NCI-H446 (cell line): ENCODE measurements at places on chromosomes 12 and 14.
A peak's percentile ranks its signal among the peaks of the same experiment; 100 is the strongest.

DNA sequence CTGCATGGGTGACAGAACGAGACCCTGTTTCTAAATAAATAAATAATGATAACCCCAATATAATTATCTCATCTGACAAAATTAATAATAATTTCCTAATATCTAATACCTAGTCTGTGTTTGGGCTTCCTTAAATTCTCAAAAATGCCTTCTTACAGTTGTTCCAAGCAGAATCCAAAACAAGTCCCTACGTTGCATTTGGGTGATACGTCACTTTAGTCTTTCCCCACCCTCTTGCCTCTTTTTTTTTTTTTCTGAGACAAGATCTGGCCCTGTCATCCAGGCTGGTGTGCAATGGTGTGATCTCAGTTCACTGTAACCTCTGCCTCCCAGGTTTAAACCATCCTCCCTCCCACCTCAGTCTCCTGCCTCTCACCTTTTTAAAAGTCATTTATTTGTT lies 26.7 kb downstream of the VEZT start:
- DNase-seq = no peak

- DNase-seq = peak; percentile 23
These were observed 15.5 kb downstream of the MANSC1 start for GRCh38 chr12:12334367-12335040.

DNA sequence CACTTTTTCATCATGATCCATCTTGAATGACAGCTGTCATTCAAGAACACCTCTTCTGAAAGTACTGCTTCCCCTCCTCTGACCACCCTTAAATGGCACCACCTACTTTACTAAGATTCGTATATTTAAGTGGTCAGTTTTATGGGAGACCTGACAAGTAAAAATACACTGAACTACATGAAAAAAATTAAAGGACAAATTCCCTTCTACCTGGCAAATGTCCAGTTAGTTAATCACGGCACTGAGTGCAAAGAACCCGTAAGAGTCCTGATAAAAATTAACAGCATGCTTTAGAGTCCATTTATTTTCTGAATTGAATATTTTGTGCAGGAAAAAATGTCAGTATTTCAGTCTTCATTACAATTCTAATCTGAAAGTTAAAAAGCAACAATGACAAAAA lies 48.7 kb downstream of the SETD3 start:
- no peak for DNase-seq

DNA sequence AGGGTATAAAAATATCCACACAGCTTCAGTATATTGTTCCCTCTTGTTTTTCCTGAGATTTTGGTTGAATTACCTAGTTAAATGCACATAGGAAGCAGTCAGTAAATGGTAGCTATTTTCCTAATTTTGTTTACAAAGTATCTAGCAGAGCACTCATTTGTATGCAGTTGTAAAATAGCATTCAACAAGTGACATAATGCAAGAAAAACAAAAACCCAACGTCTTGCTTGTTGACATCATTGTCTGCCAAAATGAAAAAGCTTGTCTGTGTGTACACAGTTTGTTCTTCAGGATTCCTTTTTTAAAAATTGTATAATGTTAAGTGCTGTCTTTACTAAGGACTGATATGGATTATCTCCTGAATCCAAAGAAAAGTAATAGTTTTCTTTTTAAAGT lies 2.7 kb downstream of the VRTN start:
- no peak for DNase-seq

DNA sequence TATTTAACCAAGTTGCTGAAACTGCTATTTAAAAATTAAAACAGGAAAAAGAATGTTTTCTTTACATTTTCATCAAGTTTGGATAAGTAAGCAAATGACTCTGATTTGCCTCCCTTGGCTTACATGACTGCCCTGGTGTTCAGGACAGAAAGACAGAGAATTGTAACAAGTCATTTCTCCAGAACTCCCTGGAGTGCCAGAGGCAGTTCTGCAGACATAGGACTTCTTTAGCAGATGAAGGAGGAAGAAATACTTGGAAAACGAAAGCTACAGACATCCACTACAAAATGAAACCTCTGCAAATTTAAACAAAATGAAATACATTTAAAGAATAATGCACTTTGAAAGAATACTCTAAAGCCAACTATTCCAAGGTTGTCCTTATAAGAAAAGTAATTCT lies 253.9 kb downstream of the LRFN5 start:
- no peak for DNase-seq

DNA sequence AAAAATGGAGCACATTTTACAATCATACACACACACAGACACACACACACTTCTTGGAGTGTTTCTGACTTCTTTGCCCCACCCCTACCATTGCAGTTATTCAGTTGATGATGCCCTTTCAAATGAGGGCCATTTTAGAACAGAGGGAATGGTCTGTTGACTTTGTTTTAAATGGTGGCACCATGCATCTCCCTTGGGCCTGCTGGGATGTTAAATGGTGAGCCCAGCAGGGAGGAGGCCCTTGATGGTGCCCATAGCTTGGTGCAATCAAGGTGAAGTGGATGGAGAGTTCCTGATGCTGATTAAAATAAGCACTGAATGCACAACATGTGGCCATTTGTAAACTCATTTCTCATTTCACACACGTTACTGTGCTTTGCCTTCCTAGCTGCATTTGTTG lies 13.3 kb downstream of the C12orf75 start:
- no peak for DNase-seq

DNA sequence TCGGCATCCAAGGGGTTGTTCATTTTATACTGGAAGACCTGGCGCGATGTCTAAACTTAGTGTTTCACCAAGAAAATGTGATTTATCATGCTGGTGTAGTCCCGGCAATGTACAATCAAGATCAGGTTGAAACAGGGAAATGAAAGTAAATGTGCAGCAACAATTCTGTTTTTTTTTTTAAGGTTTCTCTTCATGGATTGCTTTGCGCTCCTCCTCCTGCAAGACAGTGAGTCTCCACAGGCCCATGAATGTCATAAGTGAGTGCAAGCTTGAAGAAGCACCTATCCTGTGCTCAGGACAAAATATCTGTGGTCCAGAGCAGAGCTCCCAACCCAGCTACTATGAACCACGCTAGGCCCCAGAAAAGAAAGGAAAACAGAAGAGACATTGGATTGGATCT lies 143.4 kb downstream of the KCNK10 start:
- DNase-seq = no peak

- no peak for DNase-seq
These were observed 1.7 kb downstream of the TRHDE start for GRCh38 chr12:72273851-72274351.

DNA sequence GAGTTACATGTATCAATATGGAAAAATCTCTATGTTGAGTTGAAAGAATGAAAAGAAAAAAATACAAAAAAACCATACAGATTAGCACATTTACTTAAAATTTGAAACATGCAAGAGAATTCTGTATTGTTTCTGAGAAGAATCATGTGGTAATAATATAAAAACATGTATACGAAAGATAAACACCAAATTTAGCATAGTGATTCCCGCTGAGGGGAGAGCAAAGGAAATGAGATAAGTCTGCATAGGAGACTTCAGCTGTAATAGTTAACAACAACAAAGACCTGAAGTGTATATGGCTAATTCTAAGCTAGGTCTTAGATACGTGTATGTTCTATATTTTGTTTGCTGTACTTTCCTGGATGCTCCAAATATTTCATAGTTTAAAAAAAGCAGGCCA lies 46.5 kb downstream of the FNTB start:
- DNase-seq = no peak

DNA sequence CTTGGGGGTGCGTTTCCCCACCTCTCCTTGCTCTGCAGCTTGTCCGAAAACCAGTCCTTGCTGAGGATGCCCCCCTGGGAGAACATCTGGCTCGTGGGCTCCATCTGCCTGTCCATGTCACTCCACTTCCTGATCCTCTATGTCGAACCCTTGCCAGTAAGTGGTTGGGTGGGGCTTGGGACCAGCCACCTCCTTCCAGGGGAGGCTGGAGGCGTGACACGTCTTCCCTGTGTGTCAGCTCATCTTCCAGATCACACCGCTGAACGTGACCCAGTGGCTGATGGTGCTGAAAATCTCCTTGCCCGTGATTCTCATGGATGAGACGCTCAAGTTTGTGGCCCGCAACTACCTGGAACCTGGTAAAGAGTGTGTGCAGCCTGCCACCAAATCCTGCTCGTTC lies 57.5 kb downstream of the ANAPC7 start:
- DNase-seq = no peak

DNA sequence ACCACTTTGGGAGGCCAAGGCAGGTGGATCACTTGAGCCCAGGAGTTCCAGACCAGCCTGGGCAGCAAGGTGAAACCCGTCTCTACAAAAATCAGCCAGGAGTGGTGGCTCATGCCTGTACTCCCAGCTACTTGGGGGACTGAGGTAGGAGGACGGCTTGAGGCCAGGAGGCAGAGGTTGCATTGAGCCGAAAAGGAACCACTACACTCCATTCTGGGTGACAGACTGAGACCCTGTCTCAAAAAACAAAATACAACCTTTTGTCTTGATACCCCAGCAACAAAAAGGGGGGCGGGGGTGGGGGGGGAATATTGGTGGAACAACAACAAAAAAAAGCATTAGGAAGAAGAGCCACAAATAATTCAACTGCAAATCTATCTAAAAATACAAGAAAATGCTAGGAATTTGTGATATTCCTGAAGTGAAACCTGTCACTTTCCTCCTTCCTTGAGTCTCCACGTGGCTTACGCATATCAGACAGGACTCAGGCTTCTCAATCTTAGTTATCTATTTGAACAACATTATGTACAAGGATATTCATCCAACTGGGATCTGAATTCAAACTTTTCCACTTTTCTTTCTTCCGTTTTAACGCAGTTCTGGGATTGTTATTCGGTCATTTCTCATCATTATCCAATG lies 1.3 kb downstream of the R3HDM2 start:
- no peak for DNase-seq

- peak; percentile 79 for DNase-seq
These were observed 9.8 kb downstream of the CTDSP2 start for GRCh38 chr12:57836442-57837375.

- no peak for DNase-seq
These were observed 8.7 kb upstream of the SDSL start for GRCh38 chr12:113413488-113413939.

DNA sequence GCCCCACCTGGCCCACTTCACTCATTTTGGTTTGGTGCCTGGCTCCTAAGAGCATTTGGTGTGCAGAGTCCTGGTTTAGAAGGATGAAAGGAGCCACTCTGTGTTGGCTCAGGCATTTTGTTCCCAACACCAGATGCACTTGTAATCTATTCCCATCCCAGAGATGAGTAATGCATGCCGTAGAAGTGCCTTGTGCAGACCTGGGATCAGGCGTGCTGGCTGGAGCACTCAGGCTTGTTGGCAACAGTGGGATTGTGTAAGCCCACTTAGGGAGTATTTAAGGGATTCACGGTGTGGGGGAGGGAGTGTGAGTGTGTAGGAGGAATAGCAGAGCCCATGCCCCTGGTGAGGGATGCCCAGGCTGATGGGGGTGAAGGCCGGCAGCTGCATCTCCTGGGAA lies 501.5 kb upstream of the TBX3 start:
- DNase-seq = no peak

DNA sequence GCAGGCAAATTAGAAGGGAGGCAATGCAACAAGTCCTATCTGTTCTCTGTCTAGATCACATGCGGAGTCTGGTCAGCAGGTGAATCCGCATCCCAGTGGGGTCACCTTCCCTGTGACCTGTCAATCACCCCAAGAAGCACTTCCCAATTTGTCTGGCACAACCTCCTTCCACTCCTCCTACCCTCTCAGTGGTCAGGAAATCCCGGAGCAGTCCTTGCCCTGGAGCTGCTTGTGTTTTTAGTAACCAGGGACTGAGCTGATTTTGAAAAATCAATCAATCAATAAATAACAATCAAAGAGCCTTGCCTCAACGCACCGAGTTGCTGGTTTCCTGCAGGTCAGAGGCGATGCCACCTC lies 572 bp upstream of the ACSS3 start:
- DNase-seq = no peak

- no peak for DNase-seq
These were observed 94.7 kb downstream of the CHST11 start for GRCh38 chr12:104551313-104551931.

GRCh38 chr12:16271062-16271461 lies 6.4 kb downstream of the SLC15A5 start:
- no peak for DNase-seq

DNA sequence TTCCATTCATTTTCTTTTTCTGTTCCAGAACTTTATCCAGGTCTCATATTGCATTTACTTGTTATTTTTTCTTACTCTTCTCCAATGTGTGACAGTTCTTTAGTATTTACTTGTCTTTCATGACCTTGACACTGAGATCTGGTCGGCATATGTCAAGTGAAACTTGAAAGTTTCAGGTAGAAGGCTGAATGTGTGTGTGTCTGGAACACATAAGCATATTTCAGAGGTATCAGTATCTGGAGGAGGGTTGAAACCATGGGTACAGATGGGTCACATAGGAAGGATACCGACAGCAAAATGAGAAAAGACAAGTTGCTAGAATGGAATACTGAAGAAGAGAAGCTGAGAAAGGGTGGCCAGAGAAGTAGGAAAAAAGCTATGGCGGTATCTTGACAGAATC lies 22.5 kb upstream of the PTGDR start:
- DNase-seq = no peak

GRCh38 chr12:45183246-45183645 lies 32.6 kb upstream of the ANO6 start:
- no peak for DNase-seq
